ENCODE measurements at places on chromosomes 7 and 10. TPM values are rescaled to one million over a fixed set of nuclear protein-coding genes. Genes with fewer than 3 reads are reported as not detected.

Gene GIMAP1
- not detected for total RNA-seq

Gene NEUROD6
- total RNA-seq: not detected

Gene CYP26C1
- total RNA-seq: not detected

- DNase-seq: no peak
These were observed 637.3 kb downstream of the SUGCT start for GRCh38 chr7:40772096-40772495.

- DNase-seq: peak; percentile 83
These were observed 163.4 kb upstream of the MKLN1 start for GRCh38 chr7:131164025-131164925.

- no peak for DNase-seq
These were observed 98.3 kb downstream of the CTTNBP2 start for GRCh38 chr7:117774943-117775342.

DNA sequence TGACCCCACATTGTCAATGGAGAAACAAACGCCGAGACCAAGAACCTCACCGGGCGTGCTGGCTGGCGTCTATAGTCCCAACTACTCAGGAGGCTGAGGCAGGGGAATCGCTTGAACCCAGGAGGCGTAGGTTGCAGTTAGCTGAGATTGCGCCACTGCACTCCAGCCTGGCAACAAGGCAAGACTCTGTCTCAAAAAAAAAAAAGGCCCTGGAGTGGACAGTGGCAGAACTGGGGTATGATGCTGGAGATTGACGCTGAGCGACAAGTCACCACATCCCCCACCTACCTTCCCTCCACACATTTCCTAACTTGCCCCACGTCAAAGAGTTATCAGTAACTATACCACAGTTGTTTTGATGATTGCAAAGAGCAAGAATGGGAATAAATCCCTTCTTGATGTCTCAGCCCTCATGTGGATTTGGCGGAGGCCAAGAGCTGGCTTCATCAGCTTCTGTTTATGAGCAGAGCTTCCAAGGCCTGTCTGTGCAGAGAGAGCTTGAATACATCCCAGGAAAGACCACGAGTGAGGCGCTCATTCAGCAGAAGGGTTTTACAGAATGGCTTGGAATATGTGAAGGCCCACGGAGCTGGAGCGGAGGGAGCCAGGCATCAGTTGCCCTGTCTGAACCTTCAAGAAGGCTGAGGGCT, 28.0 kb upstream of the TNS3 start:
- peak; percentile 97 for DNase-seq

- DNase-seq: no peak
These were observed at the start of gene CYP3A7 for GRCh38 chr7:99734987-99735386. Gene CYP3A7 (minus strand): TSS chr7:99735196. CDS start chr7:99735093, 103 bp downstream.

DNA sequence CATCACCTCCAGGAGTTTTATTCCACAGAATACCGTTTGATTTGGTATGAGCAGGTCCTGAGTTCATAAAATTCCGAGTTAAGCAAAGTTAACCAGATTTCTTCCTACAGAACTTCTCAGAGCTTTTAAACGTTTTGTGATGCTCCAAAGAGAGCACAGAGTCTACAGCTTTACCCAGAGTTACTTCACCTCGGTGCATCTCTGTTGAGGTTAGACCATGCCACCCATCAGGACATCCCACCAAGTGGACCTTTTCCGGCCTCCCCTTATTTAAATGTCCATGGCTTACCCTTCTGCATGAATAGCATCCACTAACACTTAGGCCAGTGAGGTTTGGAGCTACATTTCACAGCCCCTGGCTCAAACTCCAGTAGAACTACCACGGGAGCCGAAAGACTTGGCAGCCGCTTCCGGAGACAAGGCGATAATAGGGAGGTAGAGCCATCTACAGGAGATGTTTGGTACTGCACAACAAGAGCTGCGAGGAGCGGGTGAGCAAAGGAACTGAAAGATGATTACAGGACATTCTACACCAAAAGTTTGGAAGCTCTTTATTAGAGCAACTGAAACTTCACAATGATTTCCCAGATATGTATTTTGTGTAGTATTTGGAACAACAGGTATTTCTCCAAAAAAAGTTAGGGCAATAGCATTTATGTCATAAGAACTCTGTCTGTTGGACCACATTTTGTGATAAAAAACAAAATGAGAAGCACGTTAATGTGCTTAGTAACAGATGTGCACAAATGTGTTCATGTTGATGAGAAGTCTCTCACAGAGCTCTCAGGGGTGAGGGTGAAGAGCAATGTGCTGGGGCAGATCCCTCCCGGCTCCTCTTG, 174.7 kb downstream of the HERPUD2 start:
- DNase-seq: peak; percentile 66

DNA sequence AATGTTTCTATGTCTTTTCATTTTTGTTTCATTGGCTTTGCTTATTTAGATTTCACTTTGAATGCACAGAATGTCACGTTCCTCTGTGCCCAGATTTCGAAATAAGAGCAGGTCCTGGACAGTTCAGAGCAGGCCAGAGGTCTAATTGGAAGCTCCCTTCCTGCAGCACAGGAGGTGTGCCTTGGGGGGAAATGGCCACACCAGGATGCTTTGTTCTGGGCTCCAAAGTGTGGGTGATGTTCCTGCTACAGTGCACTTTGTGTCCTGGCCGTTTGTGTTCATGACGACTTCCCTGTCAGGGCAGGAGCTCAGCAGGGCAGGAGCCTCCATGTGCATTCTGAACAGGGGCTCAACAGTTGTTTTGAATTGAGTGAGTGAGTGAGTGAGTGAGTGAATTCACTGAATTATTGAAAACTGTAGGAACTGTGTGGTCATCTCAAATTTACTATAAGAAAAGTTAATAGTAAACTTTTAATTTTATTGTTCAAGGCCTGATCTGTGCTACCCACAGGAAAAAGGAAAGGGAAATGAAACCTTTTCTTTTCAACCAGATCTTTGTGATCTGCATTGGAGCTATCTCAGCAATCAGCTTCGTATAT, 109.5 kb upstream of the GJD4 start:
- peak; percentile 20 for DNase-seq

- no peak for DNase-seq
These were observed 83.2 kb downstream of the FOXL3 start for GRCh38 chr7:372932-373791.

DNA sequence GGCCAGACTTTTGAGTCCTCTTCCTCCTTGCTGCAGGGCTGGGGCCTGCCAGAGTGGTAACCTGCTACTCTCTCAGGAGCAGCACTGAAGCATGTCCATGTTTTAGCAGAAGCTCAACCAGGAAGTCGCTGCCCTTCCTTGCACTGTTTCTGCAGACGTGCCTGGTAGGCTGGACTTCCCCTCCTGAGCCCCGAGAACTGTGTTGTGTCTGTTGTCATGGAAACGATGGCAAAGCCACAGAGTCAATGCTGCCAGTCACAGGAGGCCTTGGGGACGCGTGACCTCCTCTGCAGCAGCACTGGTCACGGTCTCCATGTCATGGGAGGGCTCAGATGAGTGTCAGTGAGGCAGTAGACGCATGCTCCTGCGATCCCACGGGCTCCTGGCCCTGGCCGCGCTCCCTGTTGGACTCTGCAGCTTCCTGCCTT, 145.5 kb downstream of the FANK1 start:
- DNase-seq: peak; percentile 36

Measured in fibroblast of villous mesenchyme (primary cell).